ENCODE measurements at places on chromosomes 1 and 21. TPM values are rescaled to one million over a fixed set of nuclear protein-coding genes. Genes with fewer than 3 reads are reported as not detected.

DNA sequence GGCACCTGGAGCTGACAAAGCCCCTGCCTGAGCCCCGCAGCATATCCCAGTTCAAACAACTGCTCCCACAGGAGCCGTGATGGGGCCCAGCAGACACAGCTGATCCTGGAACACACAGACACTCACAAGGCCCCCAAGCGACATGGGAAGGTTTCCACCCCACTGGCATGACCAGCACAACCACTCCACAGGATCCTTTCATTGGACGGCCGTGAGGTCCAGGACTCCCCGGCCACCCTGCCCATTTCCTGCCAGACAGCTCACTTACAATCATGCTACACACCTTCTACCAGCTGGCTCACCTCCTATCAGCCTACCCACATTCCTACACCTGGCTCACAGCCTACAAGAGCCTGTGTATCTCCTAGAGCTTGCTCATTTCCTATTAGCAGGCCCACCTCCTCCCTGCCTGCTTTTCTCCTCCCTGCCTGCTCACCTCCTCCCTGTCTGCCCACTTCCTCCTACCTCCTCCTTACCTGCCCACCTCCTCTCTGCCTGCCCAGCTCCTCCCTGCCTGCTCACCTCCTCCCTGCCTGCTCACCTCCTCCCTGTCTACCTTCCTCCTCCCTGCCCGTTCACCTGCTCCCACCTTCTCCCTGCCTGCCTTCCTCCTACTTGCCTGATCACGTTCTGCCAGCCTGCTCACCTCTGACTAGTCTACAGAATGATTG is 73.9 kb downstream of the MATN1 start:
- no peaks in the 10 kb centered on the region for H3K4me1 ChIP-seq
- peaks cover 11% of the 10 kb centered on the region for H3K27me3 ChIP-seq
- no peak overlapping the region for H3K27ac ChIP-seq
- no peak overlapping the region for H3K4me3 ChIP-seq
- no peaks in the 10 kb centered on the region for H3K36me3 ChIP-seq

DNA sequence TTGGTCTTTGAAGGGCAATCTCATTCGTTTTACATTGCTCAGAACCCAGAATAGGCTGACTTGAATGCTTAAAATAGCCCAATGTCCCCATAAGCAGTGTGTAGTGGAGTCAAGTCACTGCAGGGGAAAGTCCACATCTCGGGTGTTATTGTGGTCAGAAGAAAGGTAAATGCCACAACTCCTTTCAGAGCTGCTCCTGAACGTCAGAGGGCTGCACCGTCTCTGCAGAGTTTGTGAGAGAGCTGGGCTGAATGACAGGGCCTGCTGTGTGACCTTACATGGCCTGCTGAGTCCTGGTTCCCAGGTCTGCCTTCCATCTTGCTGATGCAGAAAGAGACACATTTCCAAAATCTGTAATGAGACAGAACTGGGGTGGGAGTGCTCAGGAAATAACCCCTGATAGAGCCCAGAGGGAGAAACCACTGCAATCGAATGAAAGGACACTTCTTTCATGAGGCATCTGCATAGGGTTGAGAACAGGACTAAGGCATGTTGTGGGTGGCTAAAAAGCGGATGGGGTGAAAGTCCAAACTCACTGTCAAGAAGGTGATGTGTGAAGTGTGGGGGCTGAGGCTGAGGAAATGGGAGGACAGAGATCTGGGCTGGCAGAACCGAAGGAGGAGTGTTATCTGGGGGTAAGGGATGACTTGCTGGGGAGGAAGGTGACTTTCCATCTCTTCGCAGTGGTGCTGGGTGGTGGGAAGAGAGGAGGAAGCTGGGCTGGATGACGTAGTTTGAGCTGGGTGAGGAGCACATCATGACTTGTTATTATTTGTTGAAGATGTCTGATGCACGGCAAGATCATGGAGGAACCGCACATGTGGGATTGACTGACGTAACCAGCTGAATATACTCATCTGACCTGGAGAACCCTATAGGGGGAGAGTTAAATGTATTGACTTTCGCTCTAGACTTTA is 33.7 kb downstream of the XCL2 start:
- H3K36me3 ChIP-seq, result peaks cover 46% of the 10 kb centered on the region
- DNase-seq, result peak; percentile 57
- H3K4me1 ChIP-seq, result peaks cover 95% of the 10 kb centered on the region
- no peaks in the 10 kb centered on the region for H3K27me3 ChIP-seq
- H3K27ac ChIP-seq, result peak overlapping the region; percentile 94
- H3K4me3 ChIP-seq, result peak overlapping the region; percentile 1

DNA sequence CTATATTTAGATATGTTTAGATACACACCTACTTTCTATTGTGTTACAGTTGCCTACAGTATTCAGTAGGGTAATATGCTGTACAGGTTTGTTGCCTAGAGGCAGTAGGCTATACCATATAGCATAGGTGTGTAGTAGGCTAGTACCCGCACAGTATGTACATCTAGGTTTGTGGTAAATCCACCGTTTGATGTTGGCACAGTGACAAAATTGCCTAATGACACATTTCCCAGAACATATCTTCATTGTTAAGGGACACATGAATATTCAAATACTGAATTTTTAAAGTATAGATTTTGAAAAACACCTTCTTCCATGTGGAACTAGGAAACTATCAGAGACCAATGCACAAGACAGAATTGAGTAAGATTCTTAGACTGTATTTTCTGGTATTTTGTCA is 22.6 kb upstream of the PDC start:
- no peak overlapping the region for H3K27ac ChIP-seq
- DNase-seq, result no peak
- no peaks in the 10 kb centered on the region for H3K36me3 ChIP-seq
- peaks cover 8% of the 10 kb centered on the region for H3K27me3 ChIP-seq
- no peak overlapping the region for H3K4me3 ChIP-seq
- H3K4me1 ChIP-seq, result no peaks in the 10 kb centered on the region

- H3K4me1 ChIP-seq, result peaks cover 8% of the 10 kb centered on the region
- H3K27me3 ChIP-seq, result peaks cover 2% of the 10 kb centered on the region
These were observed 26.3 kb upstream of the ACTN2 start for GRCh38 chr1:236659792-236660587.

- H3K4me3 ChIP-seq, result no peak overlapping the region
- no peaks in the 10 kb centered on the region for H3K4me1 ChIP-seq
- no peak overlapping the region for H3K27ac ChIP-seq
- DNase-seq, result no peak
- peaks cover 3% of the 10 kb centered on the region for H3K27me3 ChIP-seq
These were observed 27.4 kb upstream of the UHMK1 start for GRCh38 chr1:162470216-162470615.

DNA sequence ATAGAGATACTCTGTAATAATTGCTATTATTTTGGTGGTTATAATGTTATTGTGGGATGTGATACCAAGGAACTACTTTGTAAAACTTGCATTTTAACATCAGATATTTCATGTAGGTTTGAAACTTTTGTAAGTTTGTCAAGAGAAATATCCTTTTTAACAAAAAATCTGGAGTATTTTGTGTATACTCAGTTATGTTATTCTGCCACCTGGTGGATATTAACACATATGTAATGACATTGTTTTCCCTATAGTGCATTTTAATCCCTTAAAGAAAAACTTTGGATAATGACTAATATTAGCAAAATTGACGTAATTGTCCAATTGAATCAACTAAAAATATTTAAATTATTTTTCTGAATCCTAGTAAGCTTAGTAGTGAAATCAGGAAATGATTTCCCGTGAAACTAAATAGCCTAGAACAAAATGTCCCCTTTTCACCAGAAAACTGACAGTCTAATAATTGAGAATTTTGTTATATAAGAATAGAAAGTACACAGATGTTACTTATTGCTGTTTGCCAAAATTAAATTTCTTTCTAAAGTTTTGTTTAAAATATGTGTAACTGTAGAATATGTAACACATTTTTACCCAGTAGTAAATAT is 39.6 kb downstream of the KCTD3 start:
- H3K4me1 ChIP-seq, result no peaks in the 10 kb centered on the region
- no peak overlapping the region for H3K4me3 ChIP-seq
- no peak for DNase-seq
- no peaks in the 10 kb centered on the region for H3K27me3 ChIP-seq
- H3K27ac ChIP-seq, result no peak overlapping the region

GRCh38 chr1:244705261-244706234 is 52.6 kb downstream of the DESI2 start:
- DNase-seq, result no peak
- H3K4me1 ChIP-seq, result no peaks in the 10 kb centered on the region
- no peak overlapping the region for H3K4me3 ChIP-seq
- H3K27ac ChIP-seq, result no peak overlapping the region

DNA sequence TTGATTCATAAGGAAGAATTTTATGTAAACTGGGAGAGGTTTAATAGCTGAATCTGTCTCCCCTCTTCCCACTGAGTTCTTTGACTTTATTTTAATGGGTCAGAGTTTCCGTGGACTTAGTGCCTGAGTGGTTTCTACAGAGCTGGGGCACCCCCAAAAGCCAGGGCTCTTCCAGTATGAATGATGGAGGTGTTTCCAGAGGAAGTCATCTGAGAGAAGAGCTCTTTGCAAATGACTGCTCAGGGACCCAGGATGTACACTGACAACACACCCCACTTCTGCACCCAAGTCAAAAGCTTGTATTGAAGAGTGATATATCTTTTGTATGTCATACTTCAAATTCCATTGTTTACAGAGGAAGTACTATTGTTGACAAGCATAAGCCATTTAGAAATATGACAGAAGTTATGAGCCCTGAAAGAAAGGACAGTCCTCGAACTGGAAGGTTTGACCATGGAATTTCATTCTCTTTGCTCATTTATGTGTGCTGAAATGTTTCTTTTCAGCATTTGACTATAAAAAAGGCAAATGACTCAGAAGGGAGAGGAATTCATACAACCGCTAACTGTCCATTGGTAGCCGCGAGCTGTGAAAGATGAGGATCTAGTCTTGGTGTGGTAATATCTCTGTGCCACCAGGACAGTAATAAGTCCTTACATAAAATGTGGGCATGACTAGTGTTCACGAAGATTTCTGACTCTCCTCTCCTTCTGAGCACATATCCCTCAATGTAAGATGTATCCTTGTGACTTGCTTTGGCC is 25.4 kb upstream of the LMX1A start:
- DNase-seq, result no peak
- H3K36me3 ChIP-seq, result no peaks in the 10 kb centered on the region
- H3K27me3 ChIP-seq, result peaks cover 47% of the 10 kb centered on the region
- H3K4me3 ChIP-seq, result no peak overlapping the region
- H3K27ac ChIP-seq, result no peak overlapping the region

- H3K4me3 ChIP-seq, result no peak overlapping the region
- H3K4me1 ChIP-seq, result peaks cover 18% of the 10 kb centered on the region
- H3K36me3 ChIP-seq, result no peaks in the 10 kb centered on the region
- H3K27me3 ChIP-seq, result peaks cover 12% of the 10 kb centered on the region
These were observed 43.4 kb downstream of the RUNX1 start for GRCh38 chr21:35005560-35006224.

DNA sequence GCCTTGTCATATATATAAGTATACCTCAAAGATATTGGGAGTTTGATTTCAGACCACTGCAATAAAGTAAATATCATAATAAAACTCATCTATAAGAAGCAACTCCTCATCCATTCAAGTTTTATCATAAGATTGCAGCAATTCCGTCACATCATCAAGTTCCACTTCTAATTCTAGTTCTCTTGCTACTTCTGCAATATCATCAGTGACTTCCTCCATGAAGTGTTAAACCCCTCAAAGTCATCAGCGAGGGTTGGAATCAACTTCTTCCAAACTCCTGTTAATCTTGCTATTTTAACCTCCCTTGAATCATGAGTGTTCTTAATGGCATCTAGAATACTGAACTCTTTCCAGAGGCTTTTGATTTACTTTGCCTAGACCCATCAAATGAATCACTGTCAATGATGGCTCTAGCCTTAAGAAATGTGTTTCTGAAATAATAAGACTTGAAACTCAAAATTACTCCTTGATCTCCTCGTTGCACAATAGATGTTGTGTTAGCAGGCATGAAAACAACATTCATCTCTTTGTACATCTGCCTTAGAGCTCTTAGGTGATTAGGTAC is 88.3 kb downstream of the RPE65 start:
- H3K4me1 ChIP-seq, result no peaks in the 10 kb centered on the region
- H3K27ac ChIP-seq, result no peak overlapping the region
- DNase-seq, result no peak
- H3K4me3 ChIP-seq, result no peak overlapping the region
- H3K27me3 ChIP-seq, result no peaks in the 10 kb centered on the region

DNA sequence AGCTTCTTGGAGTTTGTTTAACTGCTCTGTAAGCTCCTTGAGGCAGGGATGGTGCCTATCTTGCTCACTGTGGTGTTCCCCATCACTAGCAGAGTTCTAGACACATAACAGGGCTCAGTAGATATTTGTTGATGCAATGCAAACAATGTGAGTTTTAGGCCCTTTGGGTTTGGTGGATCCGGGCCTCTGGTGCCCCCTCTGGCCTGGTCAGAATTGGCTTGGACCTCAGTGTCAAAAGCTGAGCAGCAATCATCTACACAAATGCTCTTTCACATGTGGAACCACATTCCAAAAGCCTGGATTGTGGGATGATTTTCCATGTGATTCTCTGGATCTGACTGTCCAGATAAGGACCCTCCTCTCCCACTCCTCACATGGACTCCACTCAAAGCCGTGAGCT is 53.4 kb upstream of the BCAR3 start:
- no peaks in the 10 kb centered on the region for H3K36me3 ChIP-seq
- H3K27ac ChIP-seq, result no peak overlapping the region
- no peaks in the 10 kb centered on the region for H3K4me1 ChIP-seq
- no peak overlapping the region for H3K4me3 ChIP-seq

DNA sequence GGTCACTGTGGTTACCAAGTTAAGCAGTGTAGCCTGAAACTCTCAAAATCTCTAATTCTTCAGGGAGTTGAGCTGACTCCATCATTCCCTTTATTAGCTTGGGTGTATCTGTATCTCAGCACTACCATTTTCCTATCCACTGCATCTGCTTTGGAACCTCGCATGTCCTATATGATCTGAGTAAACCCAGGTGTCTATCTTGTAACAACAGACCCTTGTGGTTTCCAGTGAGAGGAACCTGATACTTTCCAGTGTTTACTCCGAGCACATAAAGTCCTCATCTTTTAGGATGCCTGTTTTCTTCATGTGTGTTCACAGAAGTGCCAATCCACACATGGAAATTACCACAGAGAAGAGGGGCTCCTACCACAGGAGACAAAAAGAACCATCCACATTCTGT is 650.4 kb downstream of the LMO4 start:
- H3K36me3 ChIP-seq, result no peaks in the 10 kb centered on the region
- peaks cover under 1% of the 10 kb centered on the region for H3K27me3 ChIP-seq
- no peak for DNase-seq
- H3K27ac ChIP-seq, result no peak overlapping the region
- H3K4me1 ChIP-seq, result no peaks in the 10 kb centered on the region

DNA sequence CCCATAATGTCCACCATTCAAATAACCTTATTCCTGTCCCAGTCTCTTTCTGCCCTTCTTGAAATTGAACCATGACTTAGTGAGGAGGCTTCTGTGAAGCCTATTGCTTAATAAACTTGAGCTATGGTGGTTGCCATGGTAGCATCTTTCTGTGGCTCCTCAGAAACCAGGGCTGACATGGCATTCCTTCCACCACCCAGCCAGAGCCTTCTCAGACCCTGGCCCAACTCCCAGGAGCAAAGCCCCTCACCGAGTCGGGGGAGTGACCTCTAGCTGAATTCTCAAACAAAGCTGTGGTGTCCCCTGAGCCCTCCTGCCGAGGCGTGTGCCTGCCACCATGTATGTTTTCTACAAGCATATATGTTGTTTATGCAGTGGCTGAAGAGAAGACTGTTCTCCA is 259.1 kb downstream of the CACNA1E start:
- no peaks in the 10 kb centered on the region for H3K4me1 ChIP-seq
- no peak for DNase-seq
- no peak overlapping the region for H3K4me3 ChIP-seq
- H3K27ac ChIP-seq, result no peak overlapping the region

Gene GABPB2
- total RNA-seq, result 32.7 TPM

Gene RRP15
- total RNA-seq, result 15.7 TPM

Gene DTL
- total RNA-seq, result 74.1 TPM

Gene EDN2
- not detected for total RNA-seq

Gene APOBEC4
- total RNA-seq, result not detected

Gene TACSTD2
- total RNA-seq, result not detected

Gene CELA3A
- total RNA-seq, result not detected

Gene SLAMF1
- 48.5 TPM for total RNA-seq

Gene LCE6A
- not detected for total RNA-seq

Gene BCAN
- total RNA-seq, result not detected

Gene RNF223
- not detected for total RNA-seq
